Naive thymus-derived CD8-positive, alpha-beta T cell (primary cell): ENCODE measurements at places on chromosomes 16 and 17. TPM values are rescaled to one million over a fixed set of nuclear protein-coding genes. Genes with fewer than 3 reads are reported as not detected.

The DNASE1L2 gene
- 1.6 TPM for total RNA-seq

The TNP2 gene
- not detected for total RNA-seq

The RHBDL3 gene
- not detected for total RNA-seq

The ZFPM1 gene
- 10.8 TPM for total RNA-seq

The SLC13A2 gene
- total RNA-seq = not detected

The CIBAR2 gene
- not detected for total RNA-seq
